ENCODE measurements at places on chromosomes 13 and 19. TPM values are rescaled to one million over a fixed set of nuclear protein-coding genes. Genes with fewer than 3 reads are reported as not detected.
A peak's percentile ranks its signal among the peaks of the same experiment; 100 is the strongest.

LATS2 gene
- 17.1 TPM for total RNA-seq

DNA sequence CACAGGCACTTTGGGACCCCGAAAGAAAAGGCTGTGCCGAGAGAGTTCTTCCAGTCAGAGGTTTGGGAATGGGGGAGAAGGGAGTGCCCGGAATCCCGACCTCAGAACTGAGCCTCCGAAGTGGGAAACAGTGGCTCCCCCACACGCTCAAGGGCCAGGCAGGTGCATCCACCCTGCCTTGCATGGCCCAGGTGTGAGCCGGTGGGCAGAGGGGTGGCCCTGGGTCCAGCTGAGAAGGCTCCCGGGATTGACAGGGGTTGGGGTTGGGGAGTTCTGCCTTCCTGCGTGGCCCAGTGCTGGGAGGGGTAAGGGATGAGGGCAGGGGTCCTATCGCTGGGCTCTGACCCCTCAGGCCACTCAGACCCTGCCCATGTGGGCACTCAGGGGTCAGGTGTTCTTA is 163.5 kb upstream of the TUBA3C start:
- no peak for DNase-seq

MIR17HG gene
- total RNA-seq, result 3.7 TPM

GRCh38 chr13:40271931-40272775 is 394.3 kb downstream of the FOXO1 start:
- DNase-seq, result peak; percentile 44

PROZ gene
- total RNA-seq, result not detected

CATSPERD gene
- total RNA-seq, result 0.65 TPM

LGALS14 gene
- total RNA-seq, result not detected

GRCh38 chr13:50574731-50575130 is 268.8 kb downstream of the DLEU7 start:
- DNase-seq, result no peak

GRCh38 chr13:113938716-113939115 is 35.2 kb downstream of the C13orf46 start:
- DNase-seq, result no peak

All from epithelial cell of proximal tubule (primary cell).